ENCODE measurements at places on chromosomes 1 and 21.
A peak's percentile ranks its signal among the peaks of the same experiment; 100 is the strongest.

GRCh38 chr1:36858981-36859380 is 175.3 kb downstream of the GRIK3 start:
- no peak for DNase-seq

- no peak for DNase-seq
Observed at GRCh38 chr1:35269201-35269988, 886 bp downstream of the ZMYM4 start.

DNA sequence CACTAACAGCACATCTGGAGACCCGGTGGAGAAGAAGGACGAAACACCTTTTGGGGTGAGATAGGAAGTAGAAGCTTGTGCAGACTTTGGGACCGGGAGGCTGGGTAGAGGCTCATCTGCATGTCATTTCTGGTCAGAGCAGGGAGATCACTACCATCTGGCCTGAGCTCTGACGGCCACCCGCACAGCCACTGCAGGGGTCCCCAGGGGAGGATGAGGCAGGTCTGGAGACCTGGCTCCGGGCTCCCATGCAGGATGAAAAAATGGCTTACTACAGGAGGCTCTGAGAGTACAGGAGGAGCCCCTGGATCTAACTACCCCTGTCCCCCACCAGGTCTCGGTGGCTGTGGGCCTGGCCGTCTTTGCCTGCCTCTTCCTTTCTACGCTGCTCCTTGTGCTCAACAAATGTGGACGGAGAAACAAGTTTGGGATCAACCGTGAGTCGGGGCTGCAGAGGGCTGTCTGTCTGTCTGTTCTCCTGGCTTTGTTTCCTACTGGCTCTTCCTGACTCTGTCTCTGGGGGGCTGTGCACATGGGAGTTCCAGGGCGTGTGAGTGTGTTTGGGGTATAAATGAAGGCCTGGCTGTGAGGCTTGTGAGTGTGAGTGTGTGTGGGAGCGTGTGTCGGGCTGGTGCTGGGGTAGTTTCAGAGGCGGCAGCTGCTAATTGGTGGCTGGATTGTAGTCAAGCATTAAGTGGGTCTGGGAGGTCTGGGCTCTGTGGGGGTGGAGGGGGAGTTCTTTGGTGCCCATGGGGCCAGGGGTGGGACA is 14.1 kb downstream of the NTRK1 start:
- no peak for DNase-seq

DNA sequence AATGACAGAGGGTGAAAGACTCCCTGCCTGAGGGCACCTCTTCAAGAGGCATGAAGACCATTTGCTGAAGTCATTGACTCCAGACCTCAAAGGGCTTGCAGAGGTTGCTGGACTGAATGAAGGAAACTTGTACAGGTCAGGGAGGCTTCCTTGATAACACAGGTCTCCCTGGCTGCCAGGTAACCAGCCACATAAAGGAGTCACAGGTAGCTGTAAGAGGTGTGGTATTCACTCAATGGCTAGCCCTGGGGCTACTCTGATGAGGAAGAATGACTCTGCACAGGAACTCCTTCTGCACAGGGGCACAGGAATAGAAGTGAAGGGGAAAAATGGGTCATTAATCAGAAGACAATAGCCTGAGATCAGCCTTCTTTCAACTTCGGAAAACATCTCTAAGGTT is 187.5 kb downstream of the LMX1A start:
- no peak for DNase-seq

- DNase-seq: no peak
Observed at GRCh38 chr1:106699433-106699832, 357.0 kb upstream of the PRMT6 start.

GRCh38 chr21:43835861-43836260 is 29.2 kb upstream of the AGPAT3 start:
- DNase-seq: no peak

- DNase-seq: no peak
Observed at GRCh38 chr1:39275836-39276507, 71.5 kb downstream of the MACF1 start.

- DNase-seq: peak; percentile 6
Observed at GRCh38 chr1:194295685-194296084, 1109.3 kb upstream of the B3GALT2 start.

- DNase-seq: no peak
Observed at GRCh38 chr1:228101994-228102790, 933 bp downstream of the C1orf35 start.

- DNase-seq: no peak
Observed at GRCh38 chr1:168728473-168729404, at the start of gene DPT. Gene DPT, minus strand, starts transcription at chr1:168729206. Its CDS starts 32 bp downstream, at chr1:168729174.

DNA sequence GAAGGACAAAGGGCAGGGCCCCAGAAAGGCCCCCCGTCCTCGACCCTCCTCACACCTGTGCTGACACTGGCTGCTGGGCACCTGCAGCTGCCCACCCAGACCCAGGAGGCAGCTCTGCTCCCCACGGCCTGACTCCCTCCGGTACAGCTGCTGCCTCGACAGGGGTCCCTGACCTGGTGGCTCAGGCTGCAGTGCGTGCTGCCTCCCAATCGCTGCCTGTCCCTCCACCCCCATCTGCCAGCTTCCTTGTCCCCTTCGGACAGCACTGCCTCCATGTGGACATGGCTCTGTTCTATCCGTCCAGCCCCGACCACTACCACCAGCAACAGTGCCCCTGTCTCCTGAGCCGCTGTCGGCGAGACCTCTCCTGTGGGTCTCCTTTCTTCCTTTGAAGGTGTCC is 4.1 kb downstream of the NOC2L start:
- no peak for DNase-seq

- DNase-seq: no peak
Observed at GRCh38 chr1:36989241-36989640, 45.1 kb downstream of the GRIK3 start.

- no peak for DNase-seq
Observed at GRCh38 chr1:173406783-173407230, 70.3 kb upstream of the PRDX6 start.

- no peak for DNase-seq
Observed at GRCh38 chr21:44866780-44867179, 6.7 kb downstream of the PTTG1IP start.

- DNase-seq: peak; percentile 28
Observed at GRCh38 chr1:167342846-167343245, 122.2 kb downstream of the POU2F1 start.

DNA sequence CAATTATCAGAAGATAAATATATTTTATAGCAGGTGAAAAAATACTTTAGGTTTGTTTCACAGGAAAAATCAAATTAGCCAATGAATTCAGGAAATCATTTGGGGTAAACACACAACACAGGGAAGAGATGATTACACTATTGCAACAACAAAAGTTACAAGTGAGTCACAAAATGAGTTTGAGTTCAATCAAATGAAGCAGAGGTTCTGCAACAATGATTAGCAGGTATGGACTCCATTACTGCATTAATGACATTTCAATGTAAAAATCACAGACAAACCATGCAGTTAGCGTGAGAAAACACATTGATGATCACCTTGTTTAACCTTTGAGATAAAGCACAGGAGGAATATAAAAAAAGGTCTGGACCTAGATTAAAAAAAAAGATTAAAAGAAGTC is 9.7 kb downstream of the ADGRL4 start:
- no peak for DNase-seq

DNA sequence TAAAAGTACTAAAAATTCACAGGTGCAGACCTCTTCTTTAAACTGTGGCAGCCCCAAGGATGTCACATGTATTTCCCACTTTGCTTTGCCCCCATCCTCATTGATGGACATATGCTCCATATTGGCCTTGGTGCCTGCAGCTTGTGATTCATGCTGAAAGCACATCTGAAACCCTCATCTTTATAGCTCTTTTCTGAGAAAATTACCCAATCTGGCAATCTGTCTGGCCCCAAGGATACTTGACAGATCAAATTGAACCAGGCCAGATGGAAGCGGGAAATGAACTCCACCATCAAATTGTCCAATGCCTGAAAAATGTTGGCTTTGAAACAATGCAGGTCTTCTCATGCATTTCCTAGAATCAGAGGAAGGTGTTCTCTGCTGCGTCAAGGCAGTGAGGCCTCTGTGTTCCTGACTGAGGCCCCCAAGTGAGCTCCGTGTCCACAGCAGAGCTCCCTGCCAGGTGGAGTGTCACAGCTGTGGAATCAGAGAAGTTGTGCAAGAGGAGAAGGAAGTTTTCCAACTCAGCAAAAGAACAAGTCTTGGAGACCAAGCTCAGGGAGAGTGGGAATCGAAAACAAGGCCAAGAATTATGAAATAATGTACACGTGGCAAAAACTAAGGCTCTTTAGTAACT is 323.7 kb downstream of the PLPP3 start:
- DNase-seq: no peak

GRCh38 chr1:156119503-156120209 is 5.1 kb downstream of the LMNA start:
- no peak for DNase-seq

DNA sequence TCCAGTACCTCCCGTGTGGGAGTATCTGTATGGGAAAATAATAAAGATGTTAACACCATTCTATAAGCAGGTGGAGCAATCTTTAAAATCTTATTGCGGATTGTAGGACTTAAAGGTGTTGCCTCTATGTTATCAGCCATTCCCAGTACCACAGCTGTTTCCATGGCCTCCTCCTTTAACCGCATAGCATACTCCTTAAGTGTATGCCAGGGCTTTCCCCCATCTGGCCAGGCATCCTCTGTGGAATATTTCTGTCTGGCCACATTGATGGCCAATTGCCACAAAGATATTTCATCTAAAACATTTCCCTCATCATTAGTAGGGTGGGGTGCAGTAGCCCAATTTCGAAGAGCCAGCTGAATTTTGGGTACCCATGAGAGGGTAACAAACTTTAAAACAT is 7.3 kb upstream of the STUM start:
- no peak for DNase-seq

DNA sequence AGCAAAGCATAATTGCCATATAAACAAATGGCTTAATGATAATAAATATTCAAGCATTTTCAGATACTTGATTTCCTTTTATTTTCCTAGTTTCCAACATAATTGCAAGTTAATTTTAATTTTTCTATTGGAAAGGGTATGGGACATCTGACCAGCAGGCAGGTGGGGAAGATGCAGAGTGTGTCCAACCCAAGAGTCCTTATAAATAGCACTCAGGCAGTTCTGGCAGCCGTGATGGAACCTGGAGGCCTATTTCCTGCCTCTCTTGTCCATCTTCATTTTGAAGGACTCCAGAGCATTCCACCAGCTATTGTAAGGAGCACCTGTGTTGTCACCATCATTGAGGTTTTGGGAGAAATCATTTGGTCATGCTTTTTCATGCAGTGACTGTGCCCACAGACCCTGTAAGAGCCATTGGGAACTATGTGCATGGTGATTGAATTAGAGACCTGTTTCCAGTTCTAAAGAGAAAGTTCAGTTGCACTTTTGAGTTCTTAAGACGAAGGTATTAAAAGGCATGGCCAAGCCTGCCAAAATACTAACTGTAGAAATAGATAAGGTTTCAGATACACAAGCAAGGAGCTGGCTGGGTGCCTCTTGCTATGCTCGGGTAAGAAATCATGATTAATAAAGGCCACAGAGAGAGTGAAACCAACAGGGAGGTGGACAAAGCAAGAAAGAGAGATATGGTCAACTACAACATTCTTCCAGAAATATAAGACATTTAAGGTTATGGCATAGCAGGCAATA is 92.3 kb downstream of the SPATA46 start:
- DNase-seq: no peak

DNA sequence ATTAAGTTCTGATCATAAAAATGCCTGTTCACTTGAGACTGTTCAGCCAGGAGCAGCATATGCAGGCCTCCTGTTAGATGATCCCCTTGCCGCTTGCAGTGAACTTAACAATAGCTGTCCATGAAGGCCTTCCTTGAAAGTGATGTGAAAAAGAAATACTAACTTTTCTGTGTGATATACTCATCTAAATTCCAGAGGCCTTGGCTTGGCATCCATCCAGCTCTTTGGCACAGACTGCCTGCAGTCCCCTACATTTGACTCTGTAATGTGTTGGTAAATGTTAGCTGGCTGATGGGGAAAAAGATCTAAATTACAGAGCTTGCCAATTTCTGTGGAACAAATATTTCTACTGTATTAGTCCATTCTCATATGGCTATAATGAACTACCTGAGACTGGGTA is 73.7 kb downstream of the KCNK2 start:
- DNase-seq: no peak

DNA sequence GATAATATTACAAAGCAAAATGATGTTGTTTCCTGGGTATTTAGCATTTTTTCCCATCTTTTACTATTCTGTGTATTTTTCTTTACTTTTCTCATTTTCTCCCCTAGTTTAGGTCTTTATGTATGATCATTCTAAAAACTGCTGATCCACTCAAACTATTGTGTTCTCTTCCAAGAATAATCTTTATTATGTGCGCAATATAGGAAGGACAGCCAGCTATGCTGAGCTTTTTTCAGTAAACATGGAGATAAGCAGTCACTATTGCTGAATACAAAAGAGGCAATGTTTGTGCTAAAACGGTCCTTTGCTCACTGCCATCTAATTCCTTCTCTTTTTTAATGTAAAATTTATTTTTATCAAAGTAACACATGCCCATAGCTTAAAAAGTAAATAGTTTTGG is 6.7 kb upstream of the PTBP2 start:
- no peak for DNase-seq

- DNase-seq: no peak
Observed at GRCh38 chr1:84635429-84635828, 54.8 kb downstream of the SSX2IP start.

DNA sequence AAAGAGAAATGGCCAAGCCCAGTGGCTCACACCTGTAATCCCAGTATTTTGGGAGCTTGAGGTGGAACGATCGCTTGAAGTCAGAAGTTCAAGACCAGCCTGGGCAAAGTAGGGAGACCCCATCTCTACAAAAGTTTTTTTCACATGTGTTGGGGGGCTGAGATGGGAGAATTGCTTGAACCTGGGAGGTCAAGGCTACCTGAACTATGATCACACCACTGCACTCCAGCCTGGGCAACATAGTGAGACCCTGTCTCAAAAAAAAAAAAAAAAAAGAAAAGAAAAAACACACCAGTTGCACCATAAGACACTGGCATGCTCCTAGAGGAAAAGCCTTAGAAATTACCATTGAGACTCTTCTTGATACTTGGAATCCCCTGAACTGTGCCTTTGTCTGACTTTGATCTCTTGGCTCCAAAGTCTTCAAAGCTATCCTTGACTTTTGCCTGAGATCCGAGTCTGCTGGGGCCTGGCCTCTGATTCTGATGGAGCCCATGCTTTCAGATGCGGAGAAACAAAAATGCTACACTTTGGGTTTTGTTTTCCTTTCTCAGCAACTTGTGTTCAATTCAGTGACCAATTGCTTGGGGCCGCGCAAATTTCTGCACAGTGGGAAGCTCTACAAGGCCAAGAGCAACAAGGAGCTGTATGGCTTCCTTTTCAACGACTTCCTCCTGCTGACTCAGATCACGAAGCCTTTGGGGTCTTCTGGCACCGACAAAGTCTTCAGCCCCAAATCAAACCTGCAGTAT is 33.7 kb downstream of the ATP5PO start:
- no peak for DNase-seq

All from NCI-H1105 treated with DMSO at 0.1 percent for 48 hours (cell line).